ENCODE measurements at places on chromosomes 11 and 22.
A peak's percentile ranks its signal among the peaks of the same experiment; 100 is the strongest.

- DNase-seq, result no peak
Observed at GRCh38 chr11:76087749-76088148, 118.6 kb downstream of the WNT11 start.

GRCh38 chr22:29387921-29388758 is at the start of gene AP1B1:
AP1B1 (minus strand) TSS chr22:29388570; CDS start chr22:29367243, 21,327 bp downstream.
- DNase-seq, result peak; percentile 85

DNA sequence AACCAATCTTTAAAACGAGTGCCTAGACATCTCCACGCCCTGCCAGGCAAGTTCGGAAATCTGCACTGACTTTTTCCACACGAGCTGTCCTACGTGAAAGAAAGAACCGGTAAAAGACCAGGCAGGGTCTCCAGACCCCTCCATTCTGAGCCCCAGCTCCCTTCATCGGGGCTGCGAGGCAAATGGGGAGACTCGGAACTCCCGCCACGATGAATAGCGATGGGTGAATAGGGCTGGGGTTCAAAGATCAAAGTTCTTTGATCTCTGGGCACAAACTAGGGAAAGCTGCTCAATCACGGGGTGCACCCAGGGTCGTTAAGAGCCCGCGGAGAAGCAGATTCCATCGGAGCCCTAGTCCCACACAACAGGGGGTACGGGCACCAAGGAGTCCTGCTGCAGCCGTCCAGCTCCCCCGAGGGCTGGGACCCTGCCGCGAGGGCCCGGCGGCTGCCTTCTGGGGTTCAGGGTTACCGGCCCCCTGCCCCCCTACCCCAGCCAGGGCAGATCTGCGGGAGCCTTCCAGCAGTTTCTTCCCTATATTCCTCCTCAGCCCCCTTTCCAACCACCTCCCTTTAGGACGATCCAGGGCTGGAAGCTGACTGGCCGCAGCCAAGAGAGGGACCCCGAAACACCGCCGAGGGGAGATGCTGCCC is 1.1 kb downstream of the LRP4 start:
- DNase-seq, result no peak

DNA sequence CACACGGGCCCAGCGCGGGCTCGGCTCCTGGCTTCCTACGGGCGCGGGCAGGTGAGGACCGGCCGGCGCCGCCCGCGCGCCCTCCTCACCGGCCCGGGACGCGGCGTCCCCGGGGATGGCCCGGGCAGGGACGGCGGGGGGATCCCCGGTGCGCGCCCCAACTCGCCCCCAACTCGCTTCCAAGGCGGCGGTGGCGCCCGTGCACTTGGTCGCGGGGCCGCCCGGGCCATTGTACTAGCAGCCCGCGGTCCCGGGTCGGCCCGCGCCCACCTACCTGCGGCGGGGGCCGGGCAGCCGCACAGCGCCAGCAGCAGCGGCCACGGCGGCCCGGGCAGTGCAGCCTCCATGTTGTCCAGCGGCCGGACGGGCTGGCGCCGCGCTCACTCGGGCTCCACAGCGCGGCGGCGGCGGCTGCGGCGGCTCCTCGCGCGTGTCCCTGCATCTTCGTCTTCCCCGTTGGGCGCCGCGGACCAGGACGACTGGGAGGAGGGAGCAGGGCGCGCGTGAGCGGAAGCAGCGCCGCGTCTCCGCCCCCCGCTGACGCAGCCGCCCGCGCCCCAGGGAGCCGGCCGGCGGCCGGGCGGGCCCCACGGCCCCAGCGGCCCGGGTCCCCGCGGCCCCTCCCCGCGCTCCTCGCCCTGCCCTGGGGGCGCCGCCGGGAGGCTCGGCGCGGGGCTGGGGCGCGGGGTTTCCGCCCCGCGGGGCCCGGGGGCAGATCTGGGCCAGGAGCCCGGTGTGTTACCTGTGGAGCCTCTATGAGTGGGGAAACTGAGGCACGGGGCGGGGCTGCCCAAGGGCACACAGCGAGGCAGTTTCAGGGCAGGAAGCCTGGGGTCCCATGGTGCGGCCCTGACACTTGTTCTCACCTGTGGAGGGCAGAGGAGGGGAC is 159.3 kb upstream of the GRK3 start:
- DNase-seq, result peak; percentile 38

GRCh38 chr11:63682066-63683021 is 1.0 kb downstream of the RTN3 start:
- no peak for DNase-seq

DNA sequence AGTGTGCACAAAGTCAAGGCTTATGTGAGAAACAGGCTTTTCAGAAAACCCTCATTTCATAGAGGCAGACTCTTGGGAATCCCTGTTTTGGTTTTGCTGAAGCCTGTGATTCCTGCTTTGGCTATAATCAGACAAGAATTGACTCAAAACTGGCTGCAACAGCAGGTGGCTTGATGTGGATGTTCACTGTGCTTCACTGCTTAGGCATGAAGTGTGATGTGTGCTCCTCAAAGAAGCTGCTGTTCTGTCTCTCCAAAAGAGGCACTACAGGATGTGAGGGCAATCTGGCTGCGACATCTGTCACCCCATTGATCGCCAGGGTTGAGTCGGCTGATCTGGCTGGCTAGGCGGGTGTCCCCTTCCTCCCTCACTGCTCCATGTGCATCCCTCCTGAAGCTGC is 103.5 kb downstream of the C11orf58 start:
- no peak for DNase-seq

DNA sequence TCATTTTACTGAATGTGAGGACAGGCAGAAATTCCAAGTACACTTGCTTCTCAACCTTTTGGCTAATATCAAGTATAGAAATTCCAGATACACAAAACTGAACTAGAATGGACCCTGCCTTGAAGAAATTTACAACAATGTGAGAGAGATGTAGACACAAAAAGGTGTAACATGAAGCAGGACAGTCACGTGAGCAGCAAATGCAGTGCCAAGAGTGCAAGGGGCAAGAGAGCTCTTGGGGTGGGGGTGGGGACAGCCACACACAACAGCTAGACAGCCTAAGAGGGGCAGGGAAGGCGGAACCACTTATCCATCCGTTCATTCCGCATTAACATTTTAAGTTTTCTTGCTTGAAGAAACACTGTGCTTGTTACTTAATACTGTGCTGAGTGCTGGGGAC is 28.9 kb downstream of the PLEKHA7 start:
- DNase-seq, result no peak

DNA sequence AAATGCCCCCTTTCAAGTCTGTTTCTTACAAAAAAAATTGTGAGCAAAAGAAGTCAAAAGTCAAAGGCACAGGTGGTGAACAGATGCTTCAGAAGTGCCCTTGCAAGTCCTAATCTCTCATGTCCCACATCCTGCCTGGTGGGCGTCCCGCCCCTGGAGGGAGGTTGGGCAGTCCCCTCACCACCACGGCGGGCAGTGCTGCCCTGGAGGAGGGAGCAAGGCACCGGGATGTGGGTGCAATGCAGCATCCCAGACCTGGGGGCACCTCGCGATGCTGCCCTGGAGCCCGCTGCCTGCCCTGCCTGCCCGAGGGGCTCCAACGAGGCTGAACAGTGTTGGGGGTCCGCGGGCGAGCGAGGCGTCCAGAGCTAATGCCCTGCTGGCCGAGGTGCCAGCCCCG is 15.9 kb downstream of the MRGPRG start:
- no peak for DNase-seq

DNA sequence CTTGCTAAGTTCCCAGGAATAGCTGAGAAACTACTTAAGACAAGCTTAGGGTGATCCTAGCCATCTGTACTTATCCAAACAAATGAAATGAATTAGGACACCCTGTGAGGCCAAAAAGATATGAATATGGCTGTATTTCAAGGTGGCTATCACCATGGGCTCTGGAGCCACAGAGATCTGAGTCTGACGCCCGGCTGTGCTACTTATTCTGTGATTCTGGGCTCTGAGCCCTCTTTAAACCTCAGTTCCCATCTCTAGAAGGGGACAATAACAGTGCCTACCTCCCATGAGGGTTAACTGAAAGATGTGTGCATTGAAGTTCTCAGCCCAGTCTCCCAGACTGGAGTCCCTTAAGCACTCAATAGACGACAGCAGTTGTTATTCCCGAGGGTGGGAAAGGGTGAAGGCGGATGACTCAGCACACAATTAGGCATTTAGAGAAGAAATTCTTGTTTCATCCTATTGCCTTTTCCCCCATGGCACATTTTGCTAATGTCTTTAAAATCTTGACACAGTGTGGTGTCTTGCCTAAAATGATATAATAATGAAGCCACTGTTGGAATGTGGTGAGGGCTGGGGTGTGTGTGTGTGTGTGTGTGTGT is 132.5 kb downstream of the ADAMTS15 start:
- DNase-seq, result no peak

DNA sequence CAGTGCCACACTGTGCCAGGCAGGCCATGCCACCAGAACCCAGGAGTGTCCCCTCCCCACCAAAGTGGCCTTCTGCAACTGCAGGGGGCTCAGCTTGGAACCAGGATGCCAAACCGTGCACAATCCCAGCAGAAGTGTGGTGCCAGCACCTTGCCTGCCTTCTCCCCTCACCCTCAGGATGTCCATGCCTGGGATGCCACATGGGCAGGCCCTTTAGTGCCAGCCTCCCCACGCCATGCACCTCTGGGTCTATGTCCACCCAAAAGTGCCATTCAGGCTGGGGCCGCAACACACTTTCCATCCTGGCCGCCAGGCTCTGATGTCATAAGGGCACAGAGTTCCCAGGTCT is 8.7 kb upstream of the TBC1D22A start:
- no peak for DNase-seq

DNA sequence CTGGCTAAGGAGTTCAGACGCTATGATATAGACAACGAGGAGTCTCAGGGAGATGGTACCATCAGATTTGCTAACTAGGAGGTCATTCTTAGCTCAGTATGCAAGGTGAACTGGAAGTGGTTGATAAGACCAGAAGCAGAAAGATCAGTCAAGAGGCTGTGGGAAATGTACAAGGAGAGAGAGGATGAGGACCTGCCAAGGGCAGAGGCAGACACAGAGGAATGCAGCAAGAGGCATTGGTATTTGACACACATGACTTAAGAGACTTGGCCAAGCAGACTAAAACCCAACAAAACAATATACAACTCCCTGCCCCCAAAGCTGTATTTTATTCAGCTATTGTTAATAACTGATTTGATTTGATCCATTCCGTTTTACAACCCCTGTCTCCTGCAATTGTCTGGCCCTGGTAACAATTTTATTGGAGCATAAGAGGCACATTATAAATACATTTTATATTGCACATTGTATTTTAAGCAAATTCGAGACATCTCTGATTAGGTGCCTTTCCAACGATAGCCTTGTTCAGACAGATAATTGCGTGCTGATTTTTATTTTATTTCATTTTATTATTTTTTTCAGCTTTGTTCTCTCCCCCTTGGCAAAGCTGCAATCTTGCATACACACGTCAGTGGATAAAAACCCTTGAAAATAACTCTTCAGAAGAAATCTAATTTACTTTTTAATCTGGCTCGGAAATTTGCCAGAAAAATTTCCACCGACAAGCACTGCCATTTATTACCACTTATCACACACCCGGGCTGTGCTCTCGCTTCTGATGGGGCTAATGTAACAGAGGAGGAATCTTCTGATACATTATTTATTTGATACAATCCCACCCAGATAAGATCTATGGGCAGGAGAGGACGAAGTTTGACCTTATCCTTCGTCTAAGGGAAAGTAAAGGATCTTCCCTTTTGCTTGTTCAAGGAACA is 237.8 kb downstream of the NXPE2 start:
- DNase-seq, result no peak

DNA sequence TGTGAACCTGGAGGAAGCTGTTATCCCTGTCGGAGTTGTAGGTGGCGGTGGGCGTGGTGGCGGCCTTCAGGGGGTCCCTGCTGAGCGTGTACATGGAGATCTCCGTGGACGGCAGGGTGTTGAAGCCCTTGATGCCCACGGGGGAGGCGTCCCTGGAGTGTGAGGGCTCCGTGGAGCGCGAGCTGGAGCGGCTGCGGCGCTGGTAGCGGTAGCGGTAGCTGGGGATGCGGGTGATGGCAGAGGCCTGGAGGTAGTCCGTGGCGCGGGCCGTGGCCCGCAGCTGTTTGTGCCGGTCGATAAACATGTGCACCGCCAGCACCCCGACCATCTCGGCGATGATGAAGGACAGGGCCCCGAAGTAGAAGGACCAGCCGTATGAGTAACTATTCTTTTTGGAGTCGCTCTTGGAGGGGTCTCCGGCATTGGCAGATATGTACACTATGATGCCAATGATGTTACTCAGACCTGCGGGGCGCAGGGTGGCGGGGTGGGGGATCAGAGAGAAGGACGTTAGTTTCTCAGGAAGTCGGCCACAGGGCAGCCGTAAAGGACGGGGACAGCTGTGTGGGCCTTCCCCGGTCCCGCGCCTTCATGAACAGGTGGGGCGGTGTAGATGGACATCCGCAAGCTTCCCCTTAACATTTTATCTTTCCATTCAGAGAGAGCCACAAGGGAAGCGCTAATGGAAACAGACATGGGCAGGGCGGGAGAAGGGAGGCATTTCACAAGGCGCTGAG is 35.6 kb upstream of the EIF3D start:
- DNase-seq, result no peak

GRCh38 chr11:16749666-16750065 is 11.2 kb downstream of the C11orf58 start:
- no peak for DNase-seq

DNA sequence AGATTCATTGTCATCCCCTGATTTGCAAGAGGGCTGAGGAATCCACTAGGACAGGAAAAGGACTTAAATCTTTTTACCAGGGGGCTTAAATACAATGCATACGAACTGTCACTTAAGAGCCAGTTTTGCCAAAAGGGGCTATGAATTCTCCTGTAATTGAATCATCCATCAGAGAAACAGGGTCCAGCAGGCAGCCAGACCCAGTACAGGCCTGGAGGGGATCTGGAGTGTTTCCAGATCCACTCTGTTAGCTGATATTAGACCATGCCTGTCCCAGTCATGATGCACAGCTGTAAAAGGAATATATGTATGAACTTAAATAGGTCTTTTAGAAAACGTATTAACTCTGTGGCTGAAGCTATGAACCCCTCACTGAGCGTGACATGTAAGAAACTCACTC is 53.8 kb upstream of the PRSS23 start:
- DNase-seq, result no peak

DNA sequence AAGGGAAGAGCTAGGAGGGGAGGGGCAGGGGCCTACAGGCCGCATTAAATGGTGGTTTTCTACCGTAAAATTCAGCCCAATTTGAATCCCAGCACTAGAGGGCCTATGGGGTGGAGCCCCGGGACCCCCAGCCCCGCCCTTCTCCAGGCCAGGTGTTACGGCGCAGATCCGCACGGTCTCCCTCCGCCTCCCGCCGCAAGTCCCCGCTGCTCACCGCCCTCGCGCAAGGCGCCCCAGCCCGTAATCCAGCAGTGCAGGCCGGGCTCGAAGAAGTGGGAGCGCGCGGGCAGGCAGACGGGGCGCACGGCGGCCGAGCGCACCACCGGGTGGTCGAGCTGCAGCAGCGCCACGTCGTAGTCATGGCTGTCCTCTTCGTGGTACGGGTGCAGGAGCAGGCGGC is 17.3 kb downstream of the KCTD17 start:
- no peak for DNase-seq

DNA sequence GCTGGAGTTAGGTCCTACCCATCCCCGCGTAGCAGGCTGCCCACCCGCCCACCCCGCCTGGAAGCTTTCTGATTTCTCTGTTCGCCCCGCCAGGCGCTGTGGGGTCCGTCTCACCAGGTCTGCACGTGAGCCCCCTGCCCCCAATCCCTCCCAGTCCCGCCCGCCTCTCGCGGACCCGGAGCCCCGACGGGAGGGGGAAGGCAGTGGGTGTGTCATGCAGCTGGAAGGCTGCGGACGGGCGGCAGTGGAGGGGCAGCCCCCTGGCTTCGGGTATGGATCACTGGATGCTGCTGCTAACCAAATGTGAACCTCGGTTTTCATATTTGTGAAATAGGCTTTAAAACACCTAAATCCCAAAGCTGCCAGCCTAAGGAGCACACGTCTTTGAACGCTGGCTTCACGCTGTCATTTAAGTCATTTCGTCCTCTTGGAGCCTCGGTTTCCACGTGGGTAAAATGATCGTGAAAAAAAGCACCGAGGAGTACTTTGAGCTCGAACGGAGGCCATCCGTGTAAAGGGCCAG is 568 bp upstream of the BIK start:
- DNase-seq, result no peak

Measured in effector CD4-positive, alpha-beta T cell (primary cell).